ENCODE measurements at places on chromosomes 2 and 18. TPM values are rescaled to one million over a fixed set of nuclear protein-coding genes. Genes with fewer than 3 reads are reported as not detected.

GRCh38 chr2:80363330-80363729 lies 58.8 kb upstream of the LRRTM1 start:
- no peaks in the 10 kb centered on the region for H3K27me3 ChIP-seq
- no peak for DNase-seq
- no peaks in the 10 kb centered on the region for H3K4me1 ChIP-seq
- H3K27ac ChIP-seq = no peak overlapping the region

DNA sequence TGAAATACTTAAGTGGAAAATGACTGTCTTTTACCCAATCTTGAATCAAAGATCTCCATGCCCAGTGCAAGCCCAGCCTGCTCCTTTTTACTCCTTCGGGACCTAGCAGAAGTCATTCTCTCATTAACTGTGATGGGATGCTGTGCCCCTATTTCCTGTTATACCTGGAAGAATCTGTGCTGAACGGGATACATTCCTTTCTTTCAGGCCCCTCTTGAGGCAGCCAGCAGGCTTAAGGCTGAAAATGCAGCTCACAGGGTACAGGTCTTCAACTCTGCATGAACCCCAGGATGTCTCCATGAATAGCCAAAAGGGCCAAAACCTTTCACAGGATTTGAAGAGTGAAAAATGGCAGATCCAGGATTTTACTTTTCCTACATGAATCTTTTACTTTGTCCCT lies 784.8 kb upstream of the KLHL29 start:
- H3K27me3 ChIP-seq = no peaks in the 10 kb centered on the region
- no peak overlapping the region for H3K27ac ChIP-seq
- H3K36me3 ChIP-seq = no peaks in the 10 kb centered on the region
- no peak for DNase-seq

DNA sequence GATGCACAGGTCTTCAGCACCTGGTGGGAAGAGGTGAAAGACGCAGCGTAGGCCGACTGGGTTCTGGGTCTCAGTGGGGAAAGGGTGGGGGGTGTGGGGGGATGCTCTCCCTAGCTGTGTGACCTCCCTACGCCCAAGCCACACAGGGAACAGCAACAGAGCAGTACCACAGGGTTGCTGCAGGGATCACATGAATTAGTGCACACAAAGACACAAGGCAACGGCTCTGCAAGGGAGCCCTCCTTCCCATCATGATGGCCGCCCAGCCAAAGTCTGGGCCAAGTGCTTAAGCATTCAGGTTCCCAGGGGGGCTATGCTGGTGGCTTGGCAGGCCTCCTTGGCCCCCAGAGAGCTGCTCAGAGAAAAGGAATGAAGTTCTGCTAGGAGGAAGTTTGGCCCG lies 28.2 kb upstream of the GBX2 start:
- H3K27ac ChIP-seq = no peak overlapping the region
- peak; percentile 50 for DNase-seq
- no peak overlapping the region for H3K4me3 ChIP-seq
- no peaks in the 10 kb centered on the region for H3K36me3 ChIP-seq
- no peaks in the 10 kb centered on the region for H3K27me3 ChIP-seq

- no peak overlapping the region for H3K4me3 ChIP-seq
- no peaks in the 10 kb centered on the region for H3K36me3 ChIP-seq
- no peak for DNase-seq
- H3K27ac ChIP-seq = no peak overlapping the region
- H3K27me3 ChIP-seq = no peaks in the 10 kb centered on the region
- H3K4me1 ChIP-seq = peaks cover 14% of the 10 kb centered on the region
These were observed 6.2 kb upstream of the KIAA2012 start for GRCh38 chr2:202066875-202067274.

Gene MC5R
- total RNA-seq = not detected

GRCh38 chr2:19623488-19623887 lies 265.1 kb upstream of the OSR1 start:
- H3K36me3 ChIP-seq = no peaks in the 10 kb centered on the region
- H3K4me1 ChIP-seq = no peaks in the 10 kb centered on the region
- no peak overlapping the region for H3K4me3 ChIP-seq
- no peak for DNase-seq

DNA sequence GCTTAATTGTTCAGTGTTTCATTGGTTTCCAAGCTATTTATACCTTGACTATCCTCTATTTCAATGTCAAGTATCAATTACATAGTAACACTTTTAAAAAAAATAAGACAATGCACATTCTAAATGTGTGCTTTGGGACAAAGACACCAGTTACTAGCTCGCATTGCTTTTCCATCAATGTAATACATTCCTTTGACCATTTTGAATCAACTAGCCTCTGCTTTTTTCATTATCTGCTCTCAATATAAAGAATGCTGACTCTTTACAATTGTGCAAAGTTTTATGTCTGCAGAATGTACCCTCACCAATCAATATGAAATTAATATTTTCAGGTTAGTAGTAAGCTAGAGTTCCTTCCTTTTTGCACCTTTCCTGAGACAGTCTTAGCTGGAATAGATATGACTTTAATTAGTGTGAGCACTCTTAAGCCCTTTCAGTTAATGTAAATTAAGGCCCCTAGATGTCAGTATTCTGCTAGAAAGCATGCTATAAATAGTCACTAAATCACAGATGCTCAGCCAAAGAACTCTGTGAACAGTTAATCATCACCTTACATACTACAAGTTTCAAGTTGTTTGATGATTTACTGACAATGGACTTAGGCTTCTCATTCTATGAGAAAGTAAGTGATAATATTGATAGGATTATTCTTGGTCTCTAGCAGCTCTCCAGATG lies 413.6 kb downstream of the PTH2R start:
- H3K36me3 ChIP-seq = no peaks in the 10 kb centered on the region
- H3K27me3 ChIP-seq = no peaks in the 10 kb centered on the region
- H3K4me3 ChIP-seq = no peak overlapping the region

Gene SERPINB3
- total RNA-seq = not detected

Measured in sigmoid colon (tissue), 7 donors.